DMS 273 treated with DMSO at 0.1 percent for 48 hours (cell line): ENCODE measurements at places on chromosomes 1 and 21.
A peak's percentile ranks its signal among the peaks of the same experiment; 100 is the strongest.

DNA sequence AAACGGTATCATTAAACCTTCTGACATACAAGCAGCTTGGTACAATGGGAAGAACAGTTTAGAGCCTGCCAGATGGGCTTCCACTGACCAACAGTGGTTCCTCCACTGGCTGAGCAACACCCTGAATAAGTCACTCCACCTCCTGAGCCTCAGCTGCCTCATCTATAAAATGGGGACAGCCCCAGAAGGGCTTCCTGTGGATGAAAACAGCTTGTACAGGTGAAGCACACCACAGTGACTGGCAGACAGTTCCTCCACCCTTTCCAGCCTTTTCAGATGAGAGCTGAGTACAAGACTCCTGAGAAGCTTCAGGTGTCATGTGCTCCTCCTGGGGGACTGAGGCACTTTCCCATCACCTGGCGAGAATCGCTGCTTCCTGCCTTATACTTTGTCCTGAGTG is 2.1 kb downstream of the CAPZB start:
- no peak for DNase-seq

- no peak for DNase-seq
These were observed 683.0 kb downstream of the MATN1 start for GRCh38 chr1:30040081-30041019.

GRCh38 chr21:26964170-26964778 is 2.6 kb downstream of the ADAMTS5 start:
- no peak for DNase-seq

GRCh38 chr1:236509647-236510401 is 14.0 kb upstream of the LGALS8 start:
- DNase-seq: no peak

DNA sequence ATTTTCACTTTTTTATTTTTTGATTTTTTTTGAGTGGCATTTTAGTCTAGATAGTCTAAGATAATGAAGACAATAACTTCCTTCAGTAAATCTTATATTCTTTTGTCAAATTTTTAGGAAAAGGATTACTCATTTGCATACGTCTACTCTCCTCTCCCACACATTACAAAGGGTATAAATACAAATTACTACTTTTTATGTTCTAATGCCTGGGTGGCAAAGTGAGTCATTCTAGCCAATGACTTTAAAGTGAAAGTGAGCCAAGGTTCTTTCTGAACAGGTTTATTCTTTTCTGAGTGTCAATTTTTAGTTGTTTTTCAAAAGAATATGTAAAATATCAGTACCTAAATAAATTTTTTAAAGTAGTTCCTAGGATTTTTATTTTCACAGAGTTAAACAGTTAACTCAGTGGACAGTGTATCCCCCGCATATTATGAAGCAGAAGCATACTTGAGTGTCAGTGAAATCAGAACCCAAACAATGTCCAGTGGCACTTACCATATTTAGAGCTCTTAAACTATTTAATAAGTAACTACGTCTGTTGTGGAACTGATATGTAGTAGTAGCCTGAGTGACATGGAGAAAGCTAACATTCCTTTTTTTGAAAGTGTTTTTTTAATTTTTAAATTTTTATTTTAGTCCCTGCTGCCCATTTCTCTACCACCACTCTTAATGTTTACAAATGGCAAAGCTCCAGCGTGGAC is 141.7 kb downstream of the PHTF1 start:
- DNase-seq: no peak

DNA sequence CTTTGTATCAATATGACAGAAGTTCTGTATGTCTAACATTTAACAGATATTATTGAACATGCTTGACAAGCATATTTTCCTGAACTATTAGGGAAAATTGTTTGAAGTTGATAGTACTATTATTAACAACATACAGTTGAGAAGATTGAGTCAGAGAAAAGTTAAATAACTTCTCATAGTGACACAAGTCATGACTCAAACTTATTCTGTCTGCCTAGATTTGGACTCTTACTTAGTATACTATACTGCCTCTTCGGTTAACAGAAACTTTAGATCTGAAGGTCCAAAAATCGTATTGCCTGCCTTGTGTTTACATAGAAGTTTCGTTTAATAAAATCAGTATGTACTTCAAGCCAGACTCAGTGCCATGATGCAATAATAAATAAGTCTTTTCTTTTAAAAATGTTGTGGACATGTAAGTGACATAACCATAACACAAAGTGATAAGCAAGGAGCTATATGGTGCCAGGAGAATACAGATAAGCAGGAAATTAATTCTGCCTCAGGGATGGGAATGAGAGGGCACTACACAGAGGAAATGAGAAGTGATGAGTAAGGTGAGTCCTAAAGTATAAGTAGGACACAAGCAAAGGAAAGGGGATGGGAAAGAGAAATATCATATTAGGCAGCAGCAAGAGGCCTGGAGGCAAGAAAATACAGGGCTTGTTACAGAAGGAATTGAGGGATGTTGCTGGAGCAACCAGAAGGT is 48.1 kb downstream of the LHX9 start:
- DNase-seq: no peak

GRCh38 chr1:18786149-18786548 is 73.3 kb downstream of the TAS1R2 start:
- DNase-seq: no peak

GRCh38 chr1:112696578-112697314 is 10.2 kb downstream of the RHOC start:
- DNase-seq: no peak

DNA sequence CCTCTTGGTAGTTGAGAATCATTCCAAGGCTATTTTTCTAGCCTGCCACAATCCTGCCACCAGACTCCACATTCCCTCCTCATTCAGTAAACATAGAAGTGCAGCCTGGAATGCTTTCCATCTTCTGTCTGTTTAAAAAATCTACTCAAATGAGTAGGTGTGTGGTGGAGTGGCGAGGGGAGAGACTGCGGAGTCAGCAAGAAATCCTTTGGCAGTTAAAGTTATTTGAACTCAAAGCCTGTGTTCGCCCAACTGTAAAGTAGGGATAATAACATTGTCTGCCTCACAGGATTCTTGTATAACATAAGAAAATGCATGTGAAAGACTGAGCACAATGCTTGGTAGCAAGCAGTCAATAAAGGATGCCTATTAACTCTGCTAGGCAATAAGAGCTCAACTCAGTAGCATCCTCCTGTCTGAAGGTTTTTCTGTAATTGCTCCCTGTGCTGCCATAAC is 22.2 kb upstream of the DPT start:
- no peak for DNase-seq

DNA sequence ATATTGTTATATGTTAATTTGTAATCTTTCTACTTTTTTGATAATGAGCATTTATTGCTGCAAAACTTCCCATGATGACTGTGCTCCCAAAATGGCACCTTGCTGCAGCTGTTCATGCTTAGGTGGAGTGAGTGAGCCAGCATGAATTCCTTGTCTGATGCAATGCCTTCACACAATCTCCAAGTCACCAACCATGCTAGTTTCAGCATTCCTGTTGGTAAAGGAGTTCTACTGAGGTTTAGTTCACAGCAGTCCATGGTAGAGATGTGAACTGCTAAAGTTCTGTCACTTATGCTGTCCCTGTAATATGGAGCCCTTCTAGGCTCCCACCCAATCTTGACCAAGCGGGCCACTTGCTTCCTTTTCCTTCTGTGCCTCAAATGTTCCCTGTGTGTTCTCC is 26.2 kb upstream of the PRKACB start:
- no peak for DNase-seq

- DNase-seq: no peak
These were observed 40.7 kb upstream of the PIGV start for GRCh38 chr1:26747048-26747447.

- peak; percentile 15 for DNase-seq
These were observed 77.8 kb downstream of the BACH1 start for GRCh38 chr21:29376556-29376955.

GRCh38 chr1:40363721-40364120 is 9.8 kb upstream of the SMAP2 start:
- peak; percentile 95 for DNase-seq

- peak; percentile 84 for DNase-seq
These were observed 7.0 kb upstream of the P3R3URF start for GRCh38 chr1:46183079-46183847.

DNA sequence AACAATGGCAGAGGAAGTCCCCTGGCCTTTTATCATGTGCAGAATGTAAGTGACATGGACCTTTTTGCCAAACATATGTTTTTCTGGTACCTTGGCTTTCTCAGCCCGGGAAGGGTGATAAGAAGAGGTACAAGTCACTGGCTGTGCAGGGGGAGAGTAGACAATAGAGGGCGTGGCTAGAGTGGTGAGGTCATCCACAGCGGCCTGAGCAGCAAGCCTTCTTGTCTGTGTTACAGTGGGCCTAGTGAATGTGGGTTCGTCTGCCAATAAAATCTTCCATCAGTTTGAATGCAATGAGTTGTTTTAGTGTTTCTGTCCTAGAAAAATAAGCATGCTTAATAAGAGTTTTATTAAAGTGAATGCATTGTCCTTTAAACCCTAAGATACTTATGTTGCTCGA is 59.0 kb upstream of the PGD start:
- DNase-seq: no peak

GRCh38 chr1:46467183-46467504 is 22.5 kb upstream of the DMBX1 start:
- DNase-seq: no peak

DNA sequence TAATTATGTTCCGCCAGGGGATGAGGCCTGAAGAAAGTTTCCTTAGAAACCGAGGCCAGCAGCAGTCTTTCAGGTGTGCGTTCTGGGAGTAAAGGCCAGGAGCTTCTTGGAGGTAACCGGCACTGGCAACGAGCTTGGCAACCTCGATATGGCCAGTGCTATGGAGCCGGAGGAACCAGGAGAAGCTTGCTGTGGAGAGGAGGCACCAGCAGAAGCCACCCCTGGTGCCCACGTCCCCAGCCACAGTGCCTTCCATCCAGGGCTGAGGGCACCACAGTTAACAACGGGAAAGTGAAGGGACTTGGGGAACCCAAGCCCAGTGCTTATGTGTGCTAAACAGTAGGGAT is 41.5 kb upstream of the LIN9 start:
- DNase-seq: no peak

GRCh38 chr1:7450838-7451237 is 320.3 kb upstream of the VAMP3 start:
- no peak for DNase-seq

DNA sequence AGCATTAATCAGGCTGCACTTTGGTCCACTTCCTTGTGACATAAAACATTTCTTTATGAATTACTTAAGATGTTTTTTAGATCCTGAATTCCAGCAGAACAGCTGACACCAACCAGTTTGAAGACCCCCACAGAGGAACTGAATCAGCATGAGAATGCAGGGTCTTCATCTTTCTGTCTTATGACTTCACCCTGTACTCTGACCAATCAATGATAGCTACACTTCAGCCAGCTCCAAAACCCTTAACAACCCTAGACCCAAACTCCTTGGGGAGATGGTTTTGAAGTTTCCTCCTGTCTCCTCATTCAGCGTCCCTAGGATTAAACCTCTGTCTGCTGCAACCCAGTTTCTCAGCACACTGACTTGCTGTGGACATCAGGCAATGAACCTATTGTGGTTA is 175.0 kb downstream of the CTH start:
- no peak for DNase-seq

- DNase-seq: no peak
These were observed 138.9 kb upstream of the ERG start for GRCh38 chr21:38637161-38637560.

- DNase-seq: no peak
These were observed 93.5 kb upstream of the CAMK1G start for GRCh38 chr1:209490013-209490412.

DNA sequence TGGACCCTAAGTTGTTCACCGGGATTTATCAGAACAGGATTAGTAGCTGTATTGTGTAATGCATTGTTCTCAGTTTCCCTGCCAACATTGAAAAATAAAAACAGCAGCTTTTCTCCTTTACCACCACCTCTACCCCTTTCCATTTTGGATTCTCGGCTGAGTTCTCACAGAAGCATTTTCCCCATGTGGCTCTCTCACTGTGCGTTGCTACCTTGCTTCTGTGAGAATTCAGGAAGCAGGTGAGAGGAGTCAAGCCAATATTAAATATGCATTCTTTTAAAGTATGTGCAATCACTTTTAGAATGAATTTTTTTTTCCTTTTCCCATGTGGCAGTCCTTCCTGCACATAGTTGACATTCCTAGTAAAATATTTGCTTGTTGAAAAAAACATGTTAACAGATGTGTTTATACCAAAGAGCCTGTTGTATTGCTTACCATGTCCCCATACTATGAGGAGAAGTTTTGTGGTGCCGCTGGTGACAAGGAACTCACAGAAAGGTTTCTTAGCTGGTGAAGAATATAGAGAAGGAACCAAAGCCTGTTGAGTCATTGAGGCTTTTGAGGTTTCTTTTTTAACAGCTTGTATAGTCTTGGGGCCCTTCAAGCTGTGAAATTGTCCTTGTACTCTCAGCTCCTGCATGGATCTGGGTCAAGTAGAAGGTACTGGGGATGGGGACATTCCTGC is 3.9 kb upstream of the OLFML3 start:
- DNase-seq: no peak

- DNase-seq: no peak
These were observed 72.0 kb downstream of the GDAP2 start for GRCh38 chr1:117857418-117857817.

- DNase-seq: peak; percentile 15
These were observed 145.5 kb downstream of the TIAM1 start for GRCh38 chr21:31198575-31198974.
